NB4 (cell line): ENCODE measurements at places on chromosomes 5 and 9.

GRCh38 chr5:130321931-130322330 is 417.7 kb downstream of the CHSY3 start:
- DNase-seq: no peak

GRCh38 chr5:127696683-127697082 is 6.5 kb upstream of the CCDC192 start:
- DNase-seq: no peak

GRCh38 chr5:123787635-123788034 is 275.7 kb downstream of the CSNK1G3 start:
- DNase-seq: no peak

GRCh38 chr9:127904561-127905003 is 5.2 kb upstream of the ST6GALNAC6 start:
- no peak for DNase-seq

DNA sequence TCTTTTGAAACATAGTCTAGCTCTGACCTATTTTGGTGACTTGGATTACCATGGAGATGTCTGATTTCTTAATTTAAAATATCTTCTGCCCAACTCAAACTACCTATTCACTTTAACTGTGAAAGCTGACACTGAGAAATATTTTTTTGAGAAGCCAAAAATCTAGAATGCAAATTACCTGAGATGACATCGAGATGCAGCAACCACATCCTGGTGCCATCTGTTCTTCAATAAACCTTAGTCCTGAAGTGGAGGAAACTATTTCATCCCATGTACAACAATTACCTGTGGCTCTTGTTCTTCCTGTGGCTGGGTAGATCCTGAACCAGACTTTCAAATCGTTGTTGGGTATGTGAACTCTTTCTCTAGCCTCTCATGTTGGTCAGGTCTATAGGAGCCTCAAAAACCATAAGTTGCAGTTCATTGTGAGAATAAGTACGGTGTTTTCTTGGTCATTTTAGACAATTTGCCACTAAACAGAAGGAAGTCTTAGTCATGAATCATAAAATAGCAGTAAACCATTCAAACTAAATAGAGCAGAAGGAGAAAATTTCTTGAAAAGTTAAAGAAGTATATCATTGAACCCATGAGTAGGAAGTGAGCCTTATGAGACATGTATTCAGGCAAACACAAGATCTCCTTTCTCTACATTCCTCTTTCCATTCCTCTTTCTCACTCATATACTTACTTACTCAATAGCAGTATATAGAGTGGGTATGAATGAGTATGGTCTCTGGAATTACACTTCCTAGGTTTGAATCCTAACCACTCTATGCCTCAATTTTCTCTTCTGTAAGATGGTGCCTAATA is 176.0 kb downstream of the HMHB1 start:
- no peak for DNase-seq

DNA sequence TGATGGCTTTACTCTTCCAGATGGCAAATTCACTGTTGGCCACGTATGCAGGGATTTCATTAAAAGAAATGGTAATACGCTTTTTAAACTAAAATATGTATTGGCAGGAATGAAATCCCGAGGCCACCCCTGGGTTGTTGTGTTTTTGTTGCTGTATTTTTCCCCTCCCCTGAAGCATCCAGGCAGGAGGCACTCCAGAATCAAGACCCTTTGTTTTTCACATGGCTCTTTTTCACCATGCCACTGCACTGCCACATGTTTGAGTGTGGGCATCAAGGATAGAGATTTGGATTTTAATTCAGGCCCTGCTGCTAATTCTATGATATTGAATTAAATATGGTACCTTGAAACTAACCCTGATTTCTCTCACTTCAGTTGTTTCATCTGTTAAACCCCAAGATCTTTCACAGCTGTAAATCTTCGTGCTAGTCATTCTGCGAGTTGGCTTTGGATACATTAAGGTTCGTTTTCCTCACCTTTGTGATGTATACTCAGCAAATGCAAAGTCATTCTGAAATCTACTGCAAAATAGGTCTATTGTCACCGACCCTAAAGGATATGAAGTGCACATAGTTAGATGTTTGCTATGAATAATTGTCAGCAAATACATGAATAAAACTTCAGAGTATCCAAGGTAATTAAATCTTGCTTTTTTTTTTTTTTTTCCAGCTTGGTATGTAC is 533.4 kb downstream of the PTPRD start:
- DNase-seq: no peak

DNA sequence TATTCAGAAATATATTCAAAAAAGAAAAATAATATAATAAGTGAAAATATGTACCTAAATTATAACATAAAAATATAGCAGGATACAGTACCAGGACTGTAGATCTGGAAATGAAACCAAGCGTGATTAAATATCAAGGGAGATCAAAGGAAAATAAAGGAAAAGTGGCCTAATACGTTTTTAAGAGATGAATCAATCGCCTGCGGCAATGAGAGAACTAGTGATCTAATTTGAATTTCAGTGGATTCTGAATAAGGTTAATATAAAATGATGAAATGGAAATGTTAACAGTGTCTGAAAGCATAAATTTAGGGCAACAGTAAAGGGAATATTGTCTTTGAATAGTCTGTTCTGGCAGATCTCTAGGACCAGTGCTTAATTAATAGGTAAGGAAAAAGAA is 1761.9 kb upstream of the ACO1 start:
- DNase-seq: no peak

GRCh38 chr5:160235731-160236130 is 6.4 kb downstream of the FABP6 start:
- no peak for DNase-seq

- DNase-seq: no peak
These were observed 83.6 kb upstream of the ADAMTSL1 start for GRCh38 chr9:18390393-18390792.

GRCh38 chr5:147073098-147073497 is 161.7 kb upstream of the STK32A start:
- DNase-seq: no peak

DNA sequence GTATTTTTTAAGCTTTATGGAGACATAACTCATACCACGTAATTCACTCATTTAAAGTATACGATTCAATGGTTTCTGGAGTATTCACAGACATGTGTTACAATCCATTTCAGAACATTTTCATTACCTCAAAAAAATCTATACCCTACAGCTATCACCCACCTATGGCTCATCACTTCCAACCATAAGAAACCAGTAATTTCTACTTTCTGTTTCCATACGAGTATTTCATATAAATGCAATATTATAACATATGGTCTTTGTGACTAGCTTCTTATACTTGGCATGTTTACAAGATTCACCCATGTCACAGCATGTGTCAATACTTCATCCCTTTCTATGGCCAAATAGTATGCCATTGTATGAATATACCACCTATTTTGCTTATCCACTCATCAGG is 18.8 kb downstream of the UBQLN1 start:
- no peak for DNase-seq

GRCh38 chr9:104914466-104914865 is 13.5 kb downstream of the ABCA1 start:
- DNase-seq: no peak

DNA sequence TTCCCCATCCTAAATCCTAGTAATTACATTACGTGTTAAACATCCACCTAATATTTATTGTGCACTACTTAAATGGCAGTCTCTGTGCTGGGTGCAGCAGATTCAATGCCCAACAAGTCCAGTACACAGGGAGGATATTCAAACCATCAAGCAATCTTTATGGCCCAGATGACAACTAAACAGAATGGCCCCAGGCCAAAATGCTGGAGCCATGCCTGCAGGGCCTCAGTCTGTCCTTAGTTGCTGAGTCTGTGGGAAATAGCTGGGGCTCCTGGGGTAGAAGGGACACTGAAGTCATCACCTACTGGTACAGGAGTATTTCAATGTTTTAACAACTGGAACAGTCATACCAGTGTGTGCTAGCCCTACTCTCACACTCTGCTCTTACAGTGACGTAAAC is 153.5 kb downstream of the ZNF608 start:
- no peak for DNase-seq

GRCh38 chr5:2658447-2658846 is 93.0 kb downstream of the IRX2 start:
- no peak for DNase-seq
